ENCODE measurements at places on chromosomes 1 and 21.

DNA sequence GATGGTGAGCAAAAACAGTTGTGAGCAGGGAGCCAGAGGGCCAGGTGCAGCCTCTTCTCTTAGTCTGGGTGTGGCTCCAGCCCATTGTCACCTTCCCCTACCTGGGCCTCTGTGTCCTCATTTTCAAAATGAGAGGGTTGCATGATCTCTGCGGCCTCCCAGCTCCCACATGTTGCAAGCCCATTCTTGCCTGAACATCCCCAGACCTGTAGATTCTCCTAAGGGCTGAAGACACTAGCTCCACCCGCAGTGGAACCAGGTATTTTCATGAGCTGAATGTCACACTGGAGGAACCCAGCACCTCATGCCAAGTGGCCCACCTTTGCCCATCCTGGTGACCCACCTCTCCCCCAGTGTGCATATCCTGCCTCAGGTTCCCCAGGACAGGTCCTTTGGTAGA lies 12.3 kb downstream of the IKBKE start:
- DNase-seq: peak; percentile 36

DNA sequence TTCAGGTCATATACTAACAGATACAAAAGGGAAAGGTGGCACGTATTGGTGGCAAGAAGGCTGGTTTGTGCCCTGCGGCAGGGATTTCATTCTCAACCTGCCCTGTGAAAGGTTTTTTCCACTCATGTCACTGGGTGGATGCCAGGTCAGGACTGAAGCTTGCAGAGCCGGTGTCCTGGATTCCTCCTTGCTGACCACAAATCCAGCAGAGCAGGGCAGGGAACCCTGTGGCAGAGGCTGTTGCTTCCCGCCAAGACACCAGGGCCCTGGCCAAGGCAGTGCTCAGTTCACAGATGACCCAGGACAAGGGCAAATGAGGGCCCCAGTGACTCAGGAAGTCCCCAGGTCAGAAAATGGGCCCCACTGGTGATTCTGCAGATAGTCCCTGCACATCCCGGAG lies 16.4 kb downstream of the BSND start:
- no peak for DNase-seq

DNA sequence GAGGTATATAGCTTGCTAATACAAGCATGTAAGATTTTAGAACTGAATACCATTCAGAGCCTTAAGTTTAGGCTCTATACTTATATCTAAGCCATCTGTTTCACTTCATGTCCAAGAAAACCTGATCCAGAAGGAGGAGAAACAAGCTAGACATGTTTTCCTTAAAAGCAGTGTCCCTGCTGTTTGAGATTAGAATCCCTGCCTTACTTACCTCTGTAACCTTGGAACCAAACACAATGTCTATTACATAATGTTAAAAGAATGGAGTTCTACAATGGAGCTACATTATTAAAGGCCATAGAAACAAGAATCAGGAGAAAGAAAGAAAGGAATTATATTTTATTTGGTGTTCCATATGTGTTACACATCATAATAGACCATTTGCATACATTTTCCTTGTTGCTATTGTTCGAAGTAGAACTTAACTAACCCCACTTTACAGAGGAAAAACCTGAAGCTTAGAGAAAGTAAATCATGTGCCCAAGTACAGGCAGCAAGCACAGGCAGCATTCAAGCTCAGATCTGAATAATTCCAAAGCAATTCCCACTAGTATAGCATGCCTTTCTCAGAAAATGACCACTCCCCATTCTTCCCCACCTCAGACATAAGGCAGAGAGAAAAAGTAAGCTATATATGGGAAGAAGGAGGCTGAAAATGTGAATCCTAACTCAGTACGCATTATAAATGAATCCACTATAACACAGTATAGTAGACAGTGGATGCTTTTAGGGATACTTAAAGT lies 380.1 kb upstream of the SPAG17 start:
- DNase-seq: no peak

- DNase-seq: no peak
Observed at GRCh38 chr1:25360596-25361581, 22.8 kb downstream of the TMEM50A start.

GRCh38 chr1:30847358-30847972 lies 61.1 kb downstream of the SDC3 start:
- DNase-seq: no peak

DNA sequence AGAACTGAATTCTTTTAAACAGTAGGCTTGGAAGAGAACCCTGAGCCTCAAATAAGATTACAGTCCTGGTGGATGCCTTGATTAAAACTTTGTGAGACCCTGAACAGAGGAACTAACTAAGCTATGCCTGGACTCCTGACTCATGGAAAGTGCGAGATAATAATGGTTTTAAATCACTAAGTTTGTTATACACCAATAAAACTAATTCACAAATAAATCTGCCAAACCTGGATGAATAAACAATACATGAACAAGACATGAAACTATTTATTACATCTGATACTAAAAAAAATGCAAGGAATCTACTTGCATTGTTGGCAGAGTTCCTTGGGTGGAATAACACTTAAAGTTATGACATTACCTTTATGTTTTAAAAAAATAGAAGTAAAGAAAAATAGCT lies 118.4 kb downstream of the PIGK start:
- DNase-seq: no peak

DNA sequence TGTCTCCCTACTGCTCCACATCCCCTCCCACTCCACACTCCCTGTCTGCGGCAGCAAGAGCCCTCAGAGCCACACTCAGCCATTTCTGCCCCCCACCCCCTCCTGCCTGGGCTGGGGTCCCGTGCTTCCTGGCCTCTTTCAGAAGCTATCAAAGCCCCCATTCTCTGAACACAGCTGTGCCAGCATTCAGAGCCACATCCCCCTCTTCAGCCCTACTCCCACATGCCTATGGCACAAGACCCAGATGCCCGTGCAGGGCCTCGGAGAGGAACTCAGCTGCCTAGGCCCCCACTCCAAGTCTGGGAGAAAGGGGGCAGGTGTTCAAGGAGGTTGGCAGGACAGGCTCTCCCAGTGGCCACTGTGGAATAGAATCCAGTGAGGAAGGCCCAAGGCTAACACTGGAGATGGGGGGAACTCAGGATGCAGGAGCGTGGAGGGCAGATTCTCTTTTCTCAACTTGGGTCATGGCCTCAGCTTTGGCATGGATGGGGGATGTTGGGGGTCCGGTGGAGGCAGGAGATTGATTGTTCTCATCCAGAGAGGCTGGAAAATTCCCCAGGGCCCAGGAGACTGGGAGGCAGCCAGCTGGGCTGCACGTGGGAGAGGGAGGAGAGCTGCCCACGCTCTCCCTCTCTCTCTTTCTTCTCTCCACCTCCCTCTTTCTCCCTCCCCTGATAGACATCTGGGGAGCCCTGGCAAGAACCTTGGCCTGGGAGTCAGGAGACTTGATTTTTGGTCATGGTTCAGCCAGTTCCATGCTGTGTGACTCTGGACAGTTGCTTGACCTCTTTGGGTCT lies 3.5 kb upstream of the BCAN start:
- DNase-seq: no peak

GRCh38 chr1:174274452-174274851 lies 115.1 kb downstream of the RABGAP1L start:
- DNase-seq: no peak
